Right lung (tissue), 10 donors: ENCODE measurements at places on chromosomes 1 and 21. TPM values are rescaled to one million over a fixed set of nuclear protein-coding genes. Genes with fewer than 3 reads are reported as not detected.

GRCh38 chr1:26336477-26337205 lies 17.3 kb downstream of the CRYBG2 start:
- DNase-seq, result peak; percentile 40

- no peak for DNase-seq
Observed at GRCh38 chr1:228094432-228095016, 8.6 kb downstream of the C1orf35 start.

- no peak for DNase-seq
Observed at GRCh38 chr1:54480525-54480848, 67.5 kb upstream of the ACOT11 start.

The RBM11 gene
- 5.2 TPM for polyA plus RNA-seq

DNA sequence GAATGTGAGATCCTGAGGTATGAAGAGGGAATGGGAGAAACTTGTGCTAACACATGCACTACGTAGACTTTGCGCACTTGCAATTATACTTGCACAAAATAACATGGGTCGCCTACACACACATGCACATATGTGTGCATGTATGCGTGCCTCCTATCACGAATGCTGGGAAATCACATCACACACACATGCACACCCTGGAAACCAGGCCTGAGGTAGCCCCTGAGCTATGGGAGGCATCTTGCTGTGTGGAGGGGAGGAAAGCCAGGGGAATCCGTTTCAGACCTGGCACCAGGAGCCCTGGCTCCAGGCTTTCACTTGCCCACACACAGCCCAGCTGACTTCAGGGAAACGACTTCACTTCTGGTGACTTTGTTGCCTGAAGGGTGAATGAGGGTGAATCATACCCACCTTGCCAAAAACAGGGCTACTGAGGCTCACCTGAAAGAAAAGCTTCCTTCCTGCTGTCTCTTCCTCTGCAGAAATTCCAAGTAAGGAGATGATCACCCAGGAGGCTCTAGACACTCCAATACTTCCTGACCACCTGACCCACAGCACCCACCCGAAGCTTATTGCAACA lies 136.0 kb upstream of the NGF start:
- DNase-seq, result no peak

DNA sequence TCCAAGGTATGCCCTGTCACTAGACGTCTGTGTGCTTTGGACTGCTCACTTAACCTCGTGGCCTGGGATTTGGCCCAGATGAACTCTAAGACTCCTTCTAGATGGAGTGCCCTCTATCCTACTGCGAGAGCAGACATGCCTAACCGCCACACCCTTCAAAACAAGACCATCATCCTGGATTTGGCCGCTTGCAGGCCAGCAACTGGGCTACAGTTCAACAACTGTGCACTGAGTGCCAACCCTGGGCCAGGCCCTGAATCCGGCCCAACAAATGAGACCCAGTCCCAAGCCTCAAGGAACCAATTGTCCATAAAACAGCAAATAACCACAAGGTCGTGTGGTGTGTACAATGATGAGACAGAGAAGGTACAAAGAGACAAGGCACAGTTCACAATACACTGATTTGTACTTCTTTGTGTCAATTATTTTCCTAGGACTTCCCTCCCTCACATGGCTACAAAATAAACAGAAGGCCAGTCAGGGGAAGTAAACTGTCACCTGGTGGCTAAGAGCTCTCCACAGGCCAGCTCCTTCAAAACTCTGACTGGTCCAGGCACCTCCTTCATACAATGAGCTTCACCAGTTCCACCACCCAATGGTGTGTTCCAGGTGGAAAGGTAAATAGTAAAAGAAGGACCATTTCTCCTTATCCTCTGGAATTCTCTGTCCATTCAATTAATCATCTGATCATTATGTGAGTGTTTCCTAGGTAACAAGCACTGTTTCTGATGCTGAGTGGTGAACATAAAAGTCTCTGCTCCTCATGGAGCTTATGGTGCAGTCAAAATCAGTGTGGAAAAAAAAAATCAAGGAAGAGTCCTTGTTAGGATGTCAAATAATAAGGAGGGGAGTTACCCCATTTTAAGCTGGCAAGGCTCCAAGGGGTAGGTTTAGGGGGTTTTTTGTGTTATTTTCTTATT lies 60.4 kb downstream of the CAPZB start:
- DNase-seq, result no peak

DNA sequence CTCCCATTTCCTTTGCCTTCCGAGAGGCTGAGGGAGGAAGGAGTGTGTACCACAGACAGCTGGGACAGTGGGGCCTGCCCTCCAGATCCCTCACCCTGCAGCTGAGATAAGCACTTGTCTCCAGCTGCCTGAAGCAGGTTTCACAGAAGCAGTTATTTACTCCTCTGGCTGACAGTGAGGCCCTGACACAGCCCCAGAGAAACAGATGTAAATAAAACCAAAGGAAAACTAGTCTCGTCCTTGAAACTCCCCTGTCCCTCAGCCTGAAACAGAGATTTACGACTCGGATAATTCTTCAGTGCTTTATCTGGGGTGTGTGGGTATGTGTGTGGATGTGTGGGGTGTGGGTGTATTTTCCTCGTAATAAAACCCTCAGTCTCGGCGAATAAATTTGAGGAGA lies 181.1 kb downstream of the IGSF21 start:
- DNase-seq, result no peak

- DNase-seq, result peak; percentile 45
Observed at GRCh38 chr1:15684042-15684461, at the start of gene PLEKHM2. Gene PLEKHM2 (plus strand): TSS chr1:15684320. CDS start chr1:15684559, 239 bp downstream.
